ENCODE measurements at places on chromosomes 1 and 21.

- no peak for DNase-seq
Measured at GRCh38 chr1:188249811-188250210, 1421.1 kb downstream of the PLA2G4A start.

GRCh38 chr1:51234721-51235425, 1.2 kb upstream of the RNF11 start:
- peak; percentile 28 for DNase-seq

- no peak for DNase-seq
Measured at GRCh38 chr1:111847466-111847865, 91.8 kb downstream of the DDX20 start.

GRCh38 chr1:167912294-167912693, 1.6 kb downstream of the ADCY10 start:
- no peak for DNase-seq

- no peak for DNase-seq
Measured at GRCh38 chr1:112396653-112397471, 848 bp downstream of the CTTNBP2NL start.

- DNase-seq = no peak
Measured at GRCh38 chr1:209893751-209894150, 44.3 kb upstream of the SYT14 start.

DNA sequence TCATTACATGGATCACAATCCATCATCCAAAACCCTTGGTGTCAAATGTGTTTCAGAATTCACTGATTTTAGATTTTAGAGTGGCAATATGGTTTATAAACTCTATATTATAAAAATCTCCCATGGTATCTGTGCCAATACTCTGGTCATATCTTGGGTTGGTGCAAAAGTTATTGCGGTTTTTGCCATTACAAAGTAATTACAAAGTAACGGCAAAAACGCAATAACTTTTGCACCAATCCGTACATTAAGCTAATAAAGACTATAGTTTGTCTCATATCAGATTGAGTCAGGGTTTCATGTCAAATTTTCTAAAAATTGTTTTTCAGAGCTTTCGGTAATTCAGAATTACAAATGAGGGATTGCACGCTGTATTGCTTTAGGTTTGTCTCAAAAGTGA, 23.4 kb upstream of the NTMT2 start:
- DNase-seq = no peak

- DNase-seq = no peak
Measured at GRCh38 chr1:32047701-32048100, 25.0 kb upstream of the TMEM39B start.

GRCh38 chr1:61436491-61437120, 288.3 kb downstream of the TM2D1 start:
- no peak for DNase-seq

DNA sequence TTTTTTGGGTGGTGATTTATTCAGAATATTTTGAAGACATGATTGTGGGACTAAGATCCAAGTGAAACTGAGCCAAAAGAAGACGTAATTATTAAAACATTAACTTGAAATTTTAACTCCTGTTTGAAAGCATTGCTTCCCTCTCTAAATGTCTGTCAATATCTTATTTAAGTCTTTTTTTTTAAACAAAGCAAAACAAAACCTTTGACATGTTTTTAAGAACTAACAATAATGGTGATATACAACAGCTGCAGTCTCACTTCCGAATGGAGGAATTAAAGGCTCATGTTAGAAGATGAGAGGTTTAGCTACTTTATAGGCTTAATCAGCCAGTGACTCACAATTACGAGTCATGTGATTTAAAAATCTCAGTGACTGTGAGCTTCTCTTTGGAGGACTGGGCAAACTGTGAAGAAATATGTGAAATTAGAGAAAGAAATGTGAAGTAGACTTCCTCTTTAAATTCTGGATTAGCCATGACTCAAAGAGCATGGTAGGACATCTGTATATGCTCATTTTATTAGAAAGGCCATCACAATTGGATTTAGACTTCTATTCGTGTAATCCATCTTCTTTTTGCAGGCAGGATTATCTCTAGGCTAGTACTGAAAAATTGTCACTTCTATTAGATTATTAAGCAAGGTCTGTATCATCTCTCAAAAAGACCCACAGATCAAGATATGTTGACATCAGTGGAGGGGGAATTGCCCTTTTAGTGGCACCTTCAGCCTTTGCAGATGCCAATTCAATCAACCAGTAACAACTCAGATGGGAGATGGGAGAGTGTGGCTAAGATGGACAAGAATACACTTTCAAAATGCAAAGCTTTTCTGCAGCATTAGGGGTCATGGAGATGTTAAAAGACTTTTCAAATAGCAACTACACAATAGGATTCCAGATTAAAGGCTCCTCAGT, 28.7 kb downstream of the KCNA3 start:
- no peak for DNase-seq

GRCh38 chr1:240567066-240567465, 44.9 kb downstream of the GREM2 start:
- no peak for DNase-seq

GRCh38 chr1:154441241-154441888, 36.2 kb downstream of the IL6R start:
- DNase-seq = no peak

- no peak for DNase-seq
Measured at GRCh38 chr1:163766257-163766918, 444.6 kb downstream of the NUF2 start.

All from occipital lobe (tissue), 3 donors.